Endothelial cell of umbilical vein (primary cell): ENCODE measurements at places on chromosomes 12 and 14. TPM values are rescaled to one million over a fixed set of nuclear protein-coding genes. Genes with fewer than 3 reads are reported as not detected.

DNA sequence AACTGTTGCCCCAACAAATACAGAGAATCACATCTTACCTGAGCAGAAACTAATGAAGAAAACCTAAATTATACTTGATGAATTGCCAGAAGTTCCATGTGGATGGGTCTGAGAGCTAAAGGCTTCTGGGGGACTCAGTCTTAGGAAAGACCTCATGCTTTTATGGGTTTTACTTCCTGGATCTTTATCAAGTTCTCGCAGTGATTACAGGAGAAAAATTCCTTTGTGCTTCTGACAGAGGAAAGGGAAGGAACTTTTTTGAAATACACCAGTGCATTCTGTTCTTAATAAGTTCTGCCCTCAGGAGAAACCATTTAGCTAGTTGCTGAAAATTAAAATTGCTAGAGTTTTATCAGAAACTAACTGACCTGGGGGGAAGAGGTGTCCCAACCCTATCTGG, 203.9 kb upstream of the KITLG start:
- H3K4me1 ChIP-seq = no peaks in the 10 kb centered on the region
- no peaks in the 10 kb centered on the region for H3K36me3 ChIP-seq

GRCh38 chr12:119338593-119339363, 4.2 kb downstream of the CCDC60 start:
- no peaks in the 10 kb centered on the region for H3K4me1 ChIP-seq
- no peaks in the 10 kb centered on the region for H3K36me3 ChIP-seq
- no peak overlapping the region for H3K4me3 ChIP-seq
- no peak overlapping the region for H3K27ac ChIP-seq

GRCh38 chr12:11805043-11805442, 155.6 kb downstream of the ETV6 start:
- no peak overlapping the region for H3K4me3 ChIP-seq
- no peaks in the 10 kb centered on the region for H3K27me3 ChIP-seq
- no peaks in the 10 kb centered on the region for H3K36me3 ChIP-seq
- peaks cover 16% of the 10 kb centered on the region for H3K4me1 ChIP-seq

DNA sequence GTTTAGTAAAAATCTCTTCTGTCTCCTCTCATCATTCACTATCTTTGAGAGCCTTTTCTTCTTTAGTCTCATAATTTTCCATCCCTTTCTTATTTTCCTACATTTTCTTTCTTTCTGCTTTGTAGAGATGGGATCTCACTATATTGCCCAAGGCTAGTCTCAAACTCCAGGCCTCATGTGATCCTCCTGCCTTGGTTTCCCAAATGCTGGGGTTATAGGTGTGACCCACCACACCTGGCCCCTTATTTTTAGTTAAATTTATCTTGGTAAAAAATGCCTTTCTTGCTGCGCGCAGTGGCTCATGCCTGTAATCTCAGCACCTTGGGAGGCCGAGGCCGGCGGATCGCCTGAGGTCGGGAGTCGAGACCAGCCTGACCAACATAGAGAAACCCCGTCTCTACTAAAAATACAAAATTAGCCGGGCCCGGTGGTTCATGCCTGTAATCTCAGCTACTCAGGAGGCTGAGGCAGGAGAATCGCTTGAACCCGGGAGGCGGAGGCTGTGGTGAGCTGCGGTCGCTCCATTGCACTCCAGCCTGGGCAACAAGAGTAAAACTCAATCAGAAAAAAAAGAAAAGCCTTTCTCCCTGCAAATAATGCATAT, 996 bp downstream of the SLC2A3 start:
- peak overlapping the region; percentile 95 for H3K4me3 ChIP-seq
- H3K27ac ChIP-seq = peak overlapping the region; percentile 83
- peaks cover 3% of the 10 kb centered on the region for H3K36me3 ChIP-seq

DNA sequence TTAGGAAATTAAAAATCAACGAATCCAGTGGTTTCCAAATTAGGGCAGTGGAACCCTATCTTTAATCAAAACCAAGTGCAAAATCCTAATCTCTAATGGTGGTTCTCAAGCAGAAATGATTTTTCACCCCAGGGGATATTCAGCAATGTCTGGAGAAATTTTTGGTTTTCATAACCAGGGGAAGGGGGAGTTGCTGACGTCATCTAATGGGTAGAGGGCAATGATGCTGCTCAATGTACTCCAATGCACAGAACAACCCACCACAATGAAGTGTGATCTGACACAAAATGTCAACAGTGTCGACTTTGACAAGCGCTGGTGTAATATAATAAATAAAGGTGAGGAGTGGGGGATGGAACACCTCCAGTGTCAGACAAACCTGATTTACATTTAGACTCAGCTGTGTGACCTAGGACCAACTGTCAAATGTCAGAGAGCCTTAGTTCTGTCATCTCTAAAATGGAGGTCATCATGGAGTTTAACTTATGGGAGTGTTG, 81.5 kb downstream of the CMKLR1 start:
- no peak overlapping the region for H3K27ac ChIP-seq
- no peak for DNase-seq
- H3K36me3 ChIP-seq = no peaks in the 10 kb centered on the region
- H3K4me3 ChIP-seq = no peak overlapping the region

DNA sequence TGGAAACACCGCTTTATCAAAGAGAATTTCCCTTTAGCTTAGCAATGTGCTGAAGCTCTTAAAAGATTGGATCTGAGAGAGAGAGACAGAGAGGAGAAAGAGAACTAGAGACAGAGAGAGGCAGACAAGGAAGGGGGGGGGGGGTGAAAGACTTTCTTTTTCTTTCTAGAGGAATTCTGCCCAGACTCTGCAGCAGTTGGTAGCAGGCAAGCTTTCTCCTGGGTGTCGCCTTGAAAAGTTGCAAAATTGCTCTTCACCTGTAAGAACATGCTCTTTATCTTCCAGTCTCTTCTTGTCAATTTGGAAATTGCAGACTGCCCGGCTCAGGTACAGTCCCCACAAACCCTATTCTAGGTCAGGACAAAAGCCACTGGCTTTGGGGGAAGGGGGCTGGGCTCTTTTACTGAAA, 2.9 kb upstream of the OTX2 start:
- no peak overlapping the region for H3K4me3 ChIP-seq
- H3K4me1 ChIP-seq = no peaks in the 10 kb centered on the region
- H3K27me3 ChIP-seq = peaks cover 99% of the 10 kb centered on the region
- H3K27ac ChIP-seq = no peak overlapping the region

- no peak overlapping the region for H3K4me3 ChIP-seq
- peaks cover 32% of the 10 kb centered on the region for H3K27me3 ChIP-seq
- no peaks in the 10 kb centered on the region for H3K4me1 ChIP-seq
- H3K27ac ChIP-seq = no peak overlapping the region
- no peaks in the 10 kb centered on the region for H3K36me3 ChIP-seq
- DNase-seq = no peak
Measured at GRCh38 chr12:77005611-77006098, 59.7 kb downstream of the E2F7 start.

DNA sequence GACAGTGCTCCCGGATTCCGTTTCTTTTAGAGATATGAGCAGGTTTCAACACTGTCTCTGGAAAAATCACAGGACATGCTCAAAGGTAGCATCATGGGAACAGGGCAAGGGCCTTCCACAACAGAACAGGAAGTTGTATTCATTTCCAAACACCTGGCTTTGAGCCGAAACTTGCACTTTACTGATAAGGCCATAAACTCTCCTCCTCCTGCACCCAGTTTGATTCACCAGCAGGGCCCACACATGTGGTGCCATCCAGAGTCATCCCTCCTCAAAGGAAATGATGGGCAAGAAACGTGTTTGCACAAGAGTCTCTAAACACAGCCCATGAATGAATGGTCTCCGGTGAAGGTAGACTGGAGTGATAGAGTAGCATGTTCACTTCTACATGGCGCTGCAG, 268.4 kb upstream of the FKBP4 start:
- no peaks in the 10 kb centered on the region for H3K4me1 ChIP-seq
- DNase-seq = no peak
- H3K27me3 ChIP-seq = no peaks in the 10 kb centered on the region
- H3K36me3 ChIP-seq = no peaks in the 10 kb centered on the region

DNA sequence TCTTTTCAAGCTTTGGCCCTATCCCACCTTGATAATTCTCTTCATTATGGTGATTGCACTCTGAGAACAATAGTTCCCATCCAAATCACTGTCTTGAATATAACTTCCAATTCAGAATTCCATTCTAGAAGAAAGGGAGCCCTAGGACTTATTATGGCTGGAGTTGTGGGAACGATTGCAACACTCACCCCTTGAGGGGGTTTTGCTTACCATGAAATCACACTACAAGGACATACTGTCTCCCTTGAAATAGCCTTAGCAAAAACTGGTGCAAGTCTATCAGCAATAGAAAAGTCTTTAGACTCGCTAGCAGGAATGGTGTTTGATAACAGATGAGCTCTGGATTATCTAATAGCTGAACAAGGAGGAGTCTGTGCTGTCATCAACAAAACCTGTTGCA, 31.4 kb upstream of the OXA1L start:
- H3K4me1 ChIP-seq = peaks cover 15% of the 10 kb centered on the region
- H3K36me3 ChIP-seq = no peaks in the 10 kb centered on the region
- H3K4me3 ChIP-seq = no peak overlapping the region
- H3K27me3 ChIP-seq = no peaks in the 10 kb centered on the region
- no peak for DNase-seq

DNA sequence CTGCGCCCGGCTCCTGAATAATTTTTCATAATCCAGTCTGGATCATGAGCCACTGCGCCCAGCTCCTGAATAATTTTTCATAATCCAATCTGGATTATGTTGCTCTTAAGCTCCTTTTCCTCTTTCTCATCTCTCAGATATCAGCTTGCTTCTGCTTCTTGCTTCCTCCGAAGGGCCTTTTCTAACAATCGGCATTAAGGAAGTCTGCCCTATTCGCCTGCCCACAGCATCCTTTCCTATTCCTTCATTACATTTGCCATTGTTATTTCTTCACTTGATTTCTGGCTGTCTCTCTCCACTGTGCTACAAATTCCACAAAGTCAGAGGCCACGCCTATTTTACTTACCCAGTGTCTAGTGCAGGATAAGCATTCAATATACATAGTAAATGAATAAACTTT, 83.5 kb downstream of the TTC7B start:
- H3K4me1 ChIP-seq = no peaks in the 10 kb centered on the region
- peaks cover 5% of the 10 kb centered on the region for H3K36me3 ChIP-seq
- no peak overlapping the region for H3K27ac ChIP-seq

GRCh38 chr14:104876251-104876699, 11.2 kb downstream of the CEP170B start:
- H3K4me3 ChIP-seq = no peak overlapping the region
- H3K27ac ChIP-seq = no peak overlapping the region
- peaks cover 17% of the 10 kb centered on the region for H3K36me3 ChIP-seq
- H3K27me3 ChIP-seq = no peaks in the 10 kb centered on the region

IFNG gene
- not detected in 2 replicates for total RNA-seq

TPH2 gene
- total RNA-seq = not detected in 2 replicates

RAB2B gene
- 29.1 and 30.6 TPM in 2 replicates for total RNA-seq

TMEM52B gene
- 0.24 TPM in 1 of 2 replicates, not detected in the other for total RNA-seq

IQSEC3 gene
- not detected in 2 replicates for total RNA-seq

BCL2L2 gene
- total RNA-seq = 24.3 and 26.2 TPM in 2 replicates

IL23A gene
- not detected in 2 replicates for total RNA-seq

EFS gene
- 0.13 TPM in 1 of 2 replicates, not detected in the other for total RNA-seq

RTL1 gene
- not detected in 2 replicates for total RNA-seq
